ENCODE measurements at places on chromosomes 5 and 9.

GRCh38 chr5:76705574-76705973 is 10.4 kb upstream of the F2R start:
- DNase-seq = no peak

- DNase-seq = no peak
Measured at GRCh38 chr9:118563677-118564076, 805.6 kb downstream of the BRINP1 start.

GRCh38 chr5:376799-377325 is 55.3 kb downstream of the AHRR start:
- no peak for DNase-seq

- DNase-seq = no peak
Measured at GRCh38 chr5:173293817-173294672, 34.2 kb downstream of the STC2 start.

DNA sequence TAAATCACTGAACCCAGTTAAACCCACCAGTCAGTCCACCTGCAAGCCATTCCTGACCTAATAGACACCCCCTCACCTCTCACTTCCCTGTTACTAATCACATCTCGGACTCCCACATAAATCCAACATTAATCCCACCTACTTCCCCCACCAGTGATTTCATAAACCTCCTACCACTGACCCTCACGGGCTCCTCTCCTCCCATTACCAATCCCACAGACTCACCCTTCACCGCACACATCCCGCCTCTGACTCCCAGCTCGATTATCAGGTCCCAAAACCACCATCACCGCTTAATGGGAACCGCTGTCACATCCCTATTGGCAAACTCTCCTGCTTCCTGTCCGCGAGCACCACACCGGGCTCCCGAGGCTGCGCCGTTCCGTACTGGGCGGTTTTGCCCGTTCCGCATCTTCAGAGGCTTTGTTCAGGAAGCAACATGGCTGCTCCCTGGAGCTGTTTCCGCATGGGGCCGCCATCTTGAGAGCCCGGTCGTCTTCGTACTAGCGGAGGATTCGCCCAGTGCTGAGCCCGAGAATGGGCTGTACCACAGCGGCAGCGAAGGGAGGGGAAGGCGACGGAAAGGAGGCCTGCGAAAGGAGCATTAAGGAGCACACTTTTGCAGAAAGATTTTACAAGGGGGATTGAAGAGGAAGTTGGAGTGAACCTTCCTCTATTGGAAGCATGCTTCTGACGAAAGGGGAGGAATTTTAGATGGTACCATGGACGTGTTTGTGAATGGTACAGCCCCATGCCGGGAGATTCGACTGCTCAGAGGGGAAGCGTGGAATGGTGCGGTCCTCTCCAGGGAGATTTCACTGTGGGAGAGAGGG is at the start of gene ZNF300:
Gene ZNF300, minus strand, starts transcription at position 502 of the 833 bp plus-strand sequence. CDS start 1,825 bp downstream, outside the sequence.
- DNase-seq = peak; percentile 75

- no peak for DNase-seq
Measured at GRCh38 chr5:127229185-127229889, 61.3 kb upstream of the MEGF10 start.

- no peak for DNase-seq
Measured at GRCh38 chr9:102405218-102405867, 589.8 kb upstream of the CYLC2 start.

- DNase-seq = no peak
Measured at GRCh38 chr5:637581-638450, 25.7 kb downstream of the CEP72 start.

DNA sequence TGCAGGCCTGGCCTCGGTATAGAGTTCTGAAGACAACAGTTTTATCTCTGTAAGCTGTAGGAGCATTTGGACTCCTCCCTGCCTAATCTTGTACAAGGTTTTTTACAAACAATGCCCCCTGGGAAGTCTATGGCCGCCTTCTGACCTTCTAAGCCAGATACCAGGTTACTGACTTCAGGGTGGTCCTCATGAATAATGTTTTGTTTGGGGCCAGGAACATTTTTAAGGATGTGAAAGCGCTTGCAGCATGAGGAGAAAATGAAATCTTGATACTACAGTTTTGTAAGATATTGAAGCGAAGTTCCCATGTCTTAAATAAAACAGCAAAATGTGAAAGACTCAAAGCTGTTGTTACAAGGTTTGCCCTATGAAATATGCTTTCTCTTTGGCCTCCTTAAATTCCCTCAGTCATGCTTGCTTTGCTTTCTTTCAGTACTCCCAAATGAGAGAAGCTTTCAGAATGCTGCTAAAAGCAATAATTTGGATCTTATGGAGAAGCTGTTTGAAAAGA is 5.2 kb downstream of the ANKDD1B start:
- DNase-seq = no peak

DNA sequence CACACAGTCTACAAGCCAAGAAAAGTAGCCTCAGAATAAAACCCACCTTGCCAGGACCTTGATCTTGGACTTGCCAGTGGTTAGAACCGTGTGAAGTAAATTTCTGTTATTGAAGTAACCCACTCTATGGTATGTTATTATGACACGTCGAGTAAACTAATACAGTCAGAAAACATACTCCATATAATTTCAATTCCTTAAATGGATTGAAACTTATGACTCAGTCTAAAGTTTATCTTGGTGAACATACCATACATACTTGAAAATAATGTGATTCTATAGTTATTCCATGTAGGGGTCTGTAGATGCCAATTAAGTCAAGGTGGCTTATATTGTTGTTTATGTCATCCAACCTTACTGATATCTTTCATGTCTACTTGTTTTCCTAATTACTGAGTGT is 950.7 kb downstream of the TLE4 start:
- DNase-seq = no peak

DNA sequence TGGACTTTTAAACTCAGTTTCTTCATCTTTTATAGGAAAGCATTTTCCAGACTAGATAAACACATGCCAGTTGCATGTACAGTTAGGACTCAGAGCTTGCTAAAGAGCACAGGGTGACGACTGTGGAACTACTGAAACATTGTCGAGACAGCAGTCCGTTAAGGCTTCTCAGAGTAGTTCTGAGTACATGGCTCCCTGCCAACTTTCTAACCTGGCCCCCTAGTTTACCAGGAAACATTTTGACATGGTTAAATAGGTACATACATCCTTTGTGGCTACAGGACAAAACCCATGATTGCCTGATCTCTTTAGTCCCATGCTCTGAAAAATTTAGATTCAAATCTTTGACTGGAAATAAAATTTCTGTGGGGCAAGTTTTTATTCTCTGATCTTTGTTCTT is 129.7 kb downstream of the SLF1 start:
- no peak for DNase-seq

DNA sequence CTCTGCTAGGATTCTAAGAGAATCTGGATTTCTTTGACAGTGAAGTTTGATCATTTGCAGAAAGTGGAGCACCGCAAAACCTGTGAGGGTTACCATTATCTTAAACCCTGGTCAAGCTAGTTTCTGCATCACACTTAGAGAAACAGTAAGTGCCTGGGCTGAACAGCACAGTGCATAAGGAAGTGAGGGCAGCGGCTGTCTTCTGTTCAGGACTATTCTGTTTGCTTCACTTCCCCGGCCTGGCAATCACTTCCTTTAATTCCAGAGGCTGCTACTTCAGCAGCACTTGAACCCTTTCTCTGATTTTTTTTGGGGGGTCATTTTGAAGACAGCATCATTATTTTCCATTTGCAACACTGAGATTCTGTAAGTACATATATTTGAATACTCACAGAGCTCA is 32.0 kb downstream of the SEMA6A start:
- DNase-seq = no peak

DNA sequence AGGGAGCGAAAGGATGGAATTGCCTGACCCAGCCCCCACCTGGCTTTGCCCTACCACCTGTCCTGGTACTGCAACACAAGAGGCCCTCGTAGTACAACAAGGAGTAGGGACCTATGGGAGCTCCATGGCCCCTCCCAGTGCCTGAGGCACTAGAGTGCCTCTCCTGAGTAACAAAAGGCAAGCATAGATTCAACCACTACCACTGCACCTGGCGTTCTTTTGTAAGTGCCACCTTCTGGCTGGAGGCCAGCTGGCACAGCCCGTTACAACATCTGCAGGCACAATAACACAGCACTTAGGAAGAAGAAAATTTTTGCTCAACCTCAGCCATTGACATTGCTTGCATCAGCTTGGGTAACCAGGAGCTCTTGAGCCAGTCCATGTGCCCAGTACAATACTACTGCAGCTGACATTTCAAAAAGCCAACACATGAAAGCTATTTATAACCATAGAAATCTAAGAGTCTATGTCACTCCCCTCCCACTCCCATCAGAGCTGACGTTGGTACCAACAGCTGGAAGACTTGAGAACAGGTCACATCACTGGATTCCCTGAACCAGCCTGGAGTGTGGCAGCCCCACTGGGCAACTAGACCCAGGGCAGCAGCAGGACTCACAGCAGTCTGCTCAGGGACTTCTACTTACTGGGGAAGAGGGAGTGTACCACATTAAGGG is 17.7 kb upstream of the FAM174A start:
- no peak for DNase-seq

DNA sequence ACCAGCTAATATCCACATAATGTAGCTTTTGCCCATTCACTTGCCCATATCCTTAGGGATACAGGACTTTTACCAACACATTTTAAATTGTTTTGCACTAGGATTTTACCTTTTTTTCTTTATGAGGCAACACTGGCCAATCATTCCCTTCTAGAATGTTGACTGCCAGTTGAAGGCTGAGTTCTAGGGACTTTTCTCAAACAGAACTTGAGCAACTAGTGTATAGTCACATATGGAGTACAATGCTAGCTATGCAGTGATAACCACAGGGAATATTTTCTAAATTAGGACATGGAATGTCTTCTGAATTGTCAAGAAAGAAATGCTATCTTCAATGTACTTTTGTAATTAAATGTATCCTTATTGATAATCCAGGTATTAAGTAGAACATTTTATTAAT is 133.6 kb downstream of the OXCT1 start:
- no peak for DNase-seq

DNA sequence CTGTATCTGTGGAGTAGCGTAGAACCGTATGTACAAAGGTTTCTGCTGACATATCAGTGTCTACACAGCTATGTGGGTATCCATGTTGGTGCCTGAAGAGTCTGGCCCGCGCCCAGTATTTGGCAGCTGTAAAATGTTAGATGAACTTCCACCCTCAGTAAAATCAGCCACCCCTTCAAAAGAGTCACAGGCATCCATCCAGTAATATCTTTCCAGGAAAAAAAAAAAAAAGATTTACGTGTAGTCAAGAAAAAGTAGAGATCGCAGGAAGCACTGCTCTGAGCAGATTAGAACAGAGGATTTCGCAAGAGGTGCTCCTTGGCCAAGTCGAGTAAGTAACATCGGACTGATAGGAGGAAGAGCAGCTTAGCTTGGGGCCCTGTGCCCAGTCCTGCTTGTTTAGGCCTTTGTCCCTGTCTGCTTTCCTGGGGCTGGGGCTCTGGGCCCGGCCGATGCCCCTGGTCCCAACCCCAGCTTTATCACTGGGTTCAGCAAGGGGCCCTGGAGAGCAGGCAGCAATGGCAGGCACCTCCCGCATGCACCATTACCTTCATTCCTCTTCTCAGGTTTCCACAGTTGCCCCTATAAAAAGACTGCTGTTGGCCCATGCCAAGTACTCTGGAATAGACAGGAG is 21.2 kb downstream of the DAPK1 start:
- no peak for DNase-seq

- no peak for DNase-seq
Measured at GRCh38 chr5:173243831-173244305, 8.9 kb upstream of the NKX2-5 start.

DNA sequence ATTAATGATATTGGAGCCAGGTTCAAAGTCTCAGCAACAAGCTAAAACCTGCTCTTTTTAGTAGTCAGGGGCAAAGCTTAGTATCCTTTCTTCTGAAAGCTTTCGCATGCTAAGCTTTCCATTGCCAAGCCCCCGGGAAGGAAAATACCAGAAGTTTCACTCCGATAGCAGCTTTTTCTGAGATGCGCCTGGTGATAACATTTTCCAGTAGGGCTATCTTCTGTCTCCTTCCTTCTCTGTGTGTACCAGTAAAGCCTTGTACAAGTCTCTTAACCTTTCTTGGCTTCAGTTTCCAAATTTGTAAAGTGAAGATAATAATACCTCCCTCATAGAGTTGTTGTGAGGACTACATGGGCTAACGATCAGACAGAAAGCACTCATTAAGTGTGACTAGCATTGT is 36.7 kb downstream of the DOCK8 start:
- no peak for DNase-seq

DNA sequence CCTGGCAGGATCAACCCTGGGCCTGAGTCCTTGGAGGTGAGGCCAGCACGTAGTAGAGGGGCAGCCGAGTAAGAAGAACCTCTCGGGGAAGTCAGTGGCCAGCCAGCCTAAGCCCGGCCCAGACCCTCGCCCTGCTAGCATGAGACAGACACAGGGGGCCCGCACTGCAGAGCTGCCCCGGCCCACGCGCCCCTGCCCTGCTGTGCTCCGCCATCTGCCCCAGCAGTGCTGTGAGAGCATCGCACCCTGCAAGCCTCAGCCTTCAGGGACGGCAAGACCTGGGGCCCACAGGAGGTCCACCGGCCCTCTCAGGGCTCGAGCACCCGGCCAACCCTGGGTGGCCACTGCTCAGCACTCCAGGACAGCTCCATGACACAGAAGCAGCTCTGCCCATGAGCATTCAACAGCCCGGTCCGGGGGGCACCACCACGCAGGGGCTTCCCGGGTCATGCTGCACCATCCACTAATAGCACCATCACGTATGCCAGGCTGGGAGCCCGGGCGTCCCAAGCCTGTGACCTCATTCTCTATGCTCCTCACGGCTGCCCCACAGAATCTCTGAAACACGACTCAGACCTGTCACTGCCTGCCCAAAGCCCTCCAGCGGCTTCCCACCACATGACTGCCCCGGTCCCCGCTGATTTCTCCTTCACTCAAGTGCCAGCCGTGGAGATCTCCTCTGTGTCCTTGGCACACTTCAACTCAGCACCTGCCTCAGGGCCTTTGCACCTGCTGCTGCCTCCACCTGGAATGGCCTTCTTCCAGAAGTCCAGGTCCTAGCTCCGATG is 38.1 kb downstream of the ADAMTS2 start:
- DNase-seq = no peak

GRCh38 chr9:122315534-122315933 is 50.9 kb downstream of the MRRF start:
- no peak for DNase-seq

DNA sequence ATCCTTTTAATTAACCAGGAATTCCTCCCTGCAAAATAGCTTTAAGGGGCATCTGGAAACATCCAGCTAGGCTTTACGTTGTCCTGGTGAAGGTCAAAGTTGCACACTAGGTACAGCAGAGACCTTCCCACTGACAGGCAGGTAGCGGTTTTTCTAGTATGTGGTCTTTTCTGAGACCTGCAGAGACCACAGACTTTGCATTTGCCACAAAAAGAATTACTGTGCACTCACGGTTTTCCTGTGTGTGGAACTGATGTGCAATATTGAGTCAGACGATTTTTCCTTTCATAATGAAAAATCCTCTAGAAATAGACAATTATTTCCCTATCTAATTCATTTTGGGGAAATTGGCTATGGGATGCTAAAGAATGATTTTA is 417.0 kb upstream of the ADAMTSL1 start:
- DNase-seq = no peak

- DNase-seq = no peak
Measured at GRCh38 chr5:3161672-3162071, 410.2 kb upstream of the IRX2 start.

DNA sequence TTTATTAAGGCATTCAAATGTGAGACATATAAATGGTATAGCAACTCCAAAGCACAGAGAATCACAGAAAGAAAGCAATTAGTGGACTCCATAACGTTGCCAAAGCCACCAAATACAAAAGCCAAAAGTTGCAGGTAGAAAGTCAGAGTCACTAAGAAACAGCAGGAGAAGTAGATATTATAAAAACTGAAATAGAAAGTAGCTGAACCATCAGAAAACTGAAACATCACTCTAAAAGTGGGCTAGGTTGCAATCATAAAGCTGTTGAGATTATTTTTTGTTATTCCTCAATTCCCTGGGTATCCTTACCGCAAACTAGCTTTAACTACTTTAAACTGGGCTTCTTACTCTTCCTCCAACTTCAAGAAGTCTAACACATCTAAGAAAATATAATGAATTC is 108.1 kb upstream of the ARRDC3 start:
- no peak for DNase-seq
